ENCODE measurements at places on chromosomes 1 and 21.

GRCh38 chr1:162139211-162139610 lies 69.7 kb downstream of the NOS1AP start:
- no peak for DNase-seq

DNA sequence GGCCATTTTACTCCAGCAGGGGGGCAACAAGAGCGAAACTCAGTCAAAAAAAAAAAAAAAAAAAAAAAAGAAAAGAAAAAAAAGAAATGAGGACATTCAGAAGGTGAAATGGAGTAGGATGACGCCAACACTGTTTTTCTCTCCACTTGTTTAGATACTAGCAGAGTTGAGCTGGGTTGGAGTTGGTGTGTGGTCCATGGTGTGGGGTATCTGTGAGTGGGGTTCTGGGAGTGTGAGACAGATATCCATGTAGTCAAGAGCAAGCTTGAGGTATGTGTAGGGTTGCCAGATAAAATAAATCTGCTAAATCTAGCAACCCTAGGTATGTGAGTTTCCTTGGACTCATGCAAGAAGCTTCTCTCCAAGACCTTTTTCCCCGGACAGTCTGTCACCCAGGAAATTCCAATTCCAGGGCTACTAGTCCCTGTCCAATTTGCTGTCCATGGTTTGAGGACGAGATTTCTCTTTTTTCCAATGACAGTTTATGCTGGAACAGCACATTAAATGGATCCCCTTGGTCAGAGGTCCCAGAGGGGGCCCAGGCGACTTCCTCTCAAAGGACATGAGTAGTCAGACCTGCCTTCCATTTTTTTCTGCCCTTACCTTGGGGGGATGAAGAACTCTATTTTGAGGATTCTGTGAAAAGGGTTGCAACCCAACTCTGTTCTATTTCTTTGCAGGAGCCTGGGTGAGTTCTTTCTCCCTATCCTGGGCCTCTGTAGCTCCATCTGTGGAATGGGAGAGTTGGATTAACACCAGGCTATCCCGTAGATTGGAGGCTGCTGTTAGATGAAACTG lies 2.1 kb upstream of the FOXD2 start:
- DNase-seq = no peak

DNA sequence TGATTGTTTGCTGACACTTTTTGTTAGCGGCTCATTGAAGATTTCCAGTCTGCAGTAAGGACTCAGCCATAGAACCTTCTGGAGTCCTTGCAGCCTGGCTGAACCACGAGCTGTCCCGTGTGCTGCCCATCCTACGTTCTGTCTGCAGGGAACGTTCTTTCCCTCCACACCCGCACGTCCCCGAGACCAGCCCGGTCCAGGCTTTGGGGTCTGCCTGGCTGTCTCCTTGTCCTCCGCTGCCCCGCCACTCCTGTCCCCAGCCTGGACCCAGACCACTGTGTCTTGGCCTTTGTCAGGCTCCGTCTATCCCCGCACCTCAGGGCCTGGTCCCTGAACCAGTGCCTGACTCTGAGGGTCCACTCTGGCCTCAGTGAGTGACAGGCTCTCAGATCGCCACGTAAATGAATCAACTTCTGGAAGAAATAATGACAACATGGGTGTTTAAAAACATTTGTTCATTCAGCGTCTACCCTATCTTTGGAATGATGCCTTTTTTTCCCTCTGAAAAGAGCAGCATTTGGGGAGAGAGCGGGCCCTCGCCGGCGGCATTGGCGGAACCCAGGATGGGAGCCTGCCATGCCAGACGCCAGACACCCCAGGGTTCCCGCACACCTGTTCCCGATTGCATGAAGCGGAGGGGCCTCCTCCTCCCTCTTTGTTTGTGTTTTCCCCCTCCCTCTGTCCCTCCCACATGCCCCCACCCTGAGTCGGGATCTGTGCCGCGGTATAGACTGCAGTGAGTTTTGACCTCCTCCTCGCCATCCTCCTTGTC lies 43.9 kb upstream of the C1orf174 start:
- DNase-seq = no peak

DNA sequence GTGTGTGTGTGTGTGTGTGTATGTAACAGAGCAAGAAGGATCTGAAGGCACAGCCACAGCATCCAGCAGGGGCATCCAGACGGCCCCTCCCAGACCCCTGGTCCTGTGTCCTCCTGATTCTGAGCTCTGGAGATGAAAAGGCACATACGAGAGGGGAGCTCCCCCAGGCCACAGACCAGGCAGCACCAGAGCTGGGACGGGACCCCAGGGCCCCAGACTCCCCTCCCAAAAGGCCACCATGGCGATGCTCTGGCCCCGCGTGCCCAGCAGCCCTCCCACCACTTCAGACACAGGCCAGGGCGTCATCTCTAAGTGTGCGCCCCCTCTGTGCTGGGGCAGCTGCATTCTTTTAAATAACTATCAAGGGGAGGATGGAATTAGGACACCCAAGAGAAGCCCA lies 245.8 kb downstream of the MATN1 start:
- DNase-seq = no peak

GRCh38 chr1:11879311-11880180 lies 20.8 kb upstream of the NPPB start:
- no peak for DNase-seq

All from T-helper 2 cell (primary cell).